Activated T-cell treated with anti-CD3 and anti-CD28 coated beads for 24 hours (primary cell): ENCODE measurements at places on chromosomes 16 and 17.
A peak's percentile ranks its signal among the peaks of the same experiment; 100 is the strongest.

GRCh38 chr16:24737391-24737871 lies 8.0 kb downstream of the TNRC6A start:
- no peak for DNase-seq

DNA sequence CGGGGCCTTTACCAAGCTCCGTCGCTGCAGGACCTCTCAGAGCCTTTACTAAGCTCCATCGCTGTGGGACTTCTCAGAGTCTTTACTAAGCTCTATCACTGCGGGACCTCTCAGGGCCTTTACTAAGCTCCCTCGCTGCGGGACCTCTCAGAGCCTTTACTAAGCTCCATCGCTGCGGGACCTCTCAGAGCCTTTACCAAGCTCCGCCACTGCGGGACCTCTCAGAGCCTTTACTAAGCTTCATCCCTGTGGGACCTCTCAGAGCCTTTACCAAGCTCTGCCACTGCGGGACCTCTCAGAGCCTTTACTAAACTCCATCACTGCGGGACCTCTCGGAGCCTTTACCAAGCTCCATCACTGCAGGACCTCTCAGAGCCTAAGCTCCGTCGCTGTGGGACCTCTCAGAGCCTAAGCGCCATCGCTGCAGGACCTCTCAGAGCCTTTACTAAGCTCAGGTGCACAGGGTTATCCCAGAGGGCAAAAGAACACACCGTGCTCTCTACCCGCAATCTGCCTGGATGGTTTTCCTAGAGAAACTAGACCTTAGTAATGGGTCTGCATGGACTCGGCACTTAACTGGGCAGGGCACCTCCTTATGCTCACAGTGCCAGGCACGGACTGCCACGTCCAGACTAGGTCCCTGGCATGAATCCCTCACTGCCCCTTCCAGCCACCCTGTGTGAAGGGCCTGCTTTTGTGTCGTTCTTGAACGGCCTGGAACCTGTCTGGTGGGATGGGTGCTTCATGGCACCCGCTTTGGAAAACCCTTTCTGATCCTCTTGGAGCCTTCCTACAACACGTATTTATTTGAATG lies 69.2 kb upstream of the DOC2B start:
- DNase-seq = no peak

DNA sequence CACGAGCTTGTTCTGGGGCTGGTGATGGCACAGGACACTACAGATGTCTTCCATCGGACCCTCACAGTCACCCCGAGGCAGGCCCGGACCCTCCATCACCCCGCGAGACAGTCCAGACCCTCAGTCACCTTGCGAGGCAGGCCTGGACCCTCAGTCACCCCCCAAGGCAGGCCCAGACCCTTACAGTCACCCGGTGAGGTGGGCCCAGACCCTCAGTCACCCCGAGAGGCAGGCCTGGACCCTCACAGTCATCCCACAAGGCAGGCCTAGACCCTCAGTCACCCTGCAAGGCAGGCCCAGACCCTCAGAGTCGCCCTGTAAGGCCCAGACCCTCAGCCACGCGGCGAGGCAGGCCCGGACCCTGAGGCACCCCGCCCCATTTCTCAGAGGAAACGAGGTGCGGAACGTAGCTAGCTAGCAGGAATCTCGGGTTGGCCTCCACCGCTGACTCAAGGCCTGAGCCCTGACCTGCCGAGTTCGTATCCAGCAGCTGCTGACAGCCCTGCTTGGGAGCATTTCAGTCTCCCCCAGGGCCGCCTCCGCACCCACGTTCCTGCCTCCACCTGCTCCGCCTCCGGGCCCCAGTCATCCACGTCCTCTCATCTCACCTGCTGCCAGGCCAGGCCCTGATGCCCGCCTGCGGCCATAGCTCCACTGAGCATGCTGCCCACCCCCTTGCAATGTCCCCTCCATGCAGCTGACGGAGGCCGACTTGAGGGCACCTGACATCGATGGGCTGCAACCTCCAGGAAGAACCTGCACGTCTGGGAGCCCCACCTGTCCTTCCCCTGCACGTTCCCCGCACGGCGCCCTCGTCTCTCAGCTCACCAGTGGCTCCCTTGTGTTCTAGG lies 28.7 kb downstream of the RPH3AL start:
- no peak for DNase-seq

GRCh38 chr16:71927383-71927782 lies 32.1 kb downstream of the IST1 start:
- no peak for DNase-seq

- DNase-seq = no peak
These were observed 481.4 kb downstream of the XYLT1 start for GRCh38 chr16:16989368-16989767.

- no peak for DNase-seq
These were observed 37.2 kb upstream of the BCO1 start for GRCh38 chr16:81201267-81201666.

DNA sequence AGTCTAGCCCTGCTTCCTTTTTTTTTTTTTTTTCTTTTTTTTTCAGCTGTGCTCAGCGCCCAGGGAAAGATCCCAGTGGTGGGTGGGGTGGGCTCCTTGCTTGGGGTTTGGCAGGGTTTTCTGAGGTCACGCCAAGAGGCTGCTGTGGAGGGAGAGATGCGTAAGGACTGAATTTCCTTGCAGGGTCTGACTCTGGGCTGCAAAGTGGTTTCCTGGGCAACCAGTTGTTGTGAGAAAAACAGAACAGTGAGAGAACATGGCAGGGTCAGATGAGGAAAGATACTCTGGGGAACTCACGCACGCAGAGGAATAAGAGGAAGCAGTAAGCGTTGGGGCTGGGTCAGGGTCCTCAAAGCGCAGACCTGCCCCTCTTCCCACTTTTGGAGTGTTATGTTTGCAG lies 119.5 kb downstream of the IRF8 start:
- DNase-seq = no peak

DNA sequence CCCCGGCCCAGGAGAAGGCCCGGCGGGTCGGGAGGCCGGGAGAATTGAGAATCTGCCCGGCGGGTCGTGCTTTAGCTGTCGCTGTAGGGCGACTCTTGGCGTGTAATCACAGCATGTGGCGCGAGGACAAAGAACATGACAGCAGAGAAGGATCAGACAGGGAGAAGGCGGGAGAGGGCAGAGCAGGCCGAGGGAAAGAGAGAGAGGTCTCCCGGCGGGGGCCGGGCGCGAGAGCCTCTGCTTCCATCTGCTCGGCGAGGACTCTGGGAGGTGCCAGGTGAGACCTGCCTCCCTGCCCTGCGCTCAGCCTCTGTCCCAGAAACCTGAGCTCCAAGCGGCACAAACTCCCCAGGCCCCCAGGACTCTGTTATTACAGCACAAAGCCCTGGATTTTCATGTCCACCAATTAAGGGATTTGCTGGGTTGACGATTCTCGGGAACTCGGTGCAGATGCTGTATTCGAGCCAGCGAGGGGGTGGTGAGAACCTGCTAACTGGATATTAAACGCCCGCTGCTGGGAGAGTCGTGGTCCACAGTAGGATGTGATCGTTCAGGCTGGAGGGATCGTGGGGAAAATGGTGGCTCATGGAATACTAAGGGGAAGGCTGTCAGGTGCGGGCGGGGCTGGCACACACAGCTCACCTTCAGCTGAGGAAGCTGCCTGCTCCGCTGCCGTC lies 172.0 kb upstream of the CIBAR2 start:
- no peak for DNase-seq

- DNase-seq = no peak
These were observed 57.4 kb downstream of the HS3ST3A1 start for GRCh38 chr17:13544292-13544691.

GRCh38 chr17:31819578-31819977 lies 39.5 kb downstream of the COPRS start:
- DNase-seq = no peak

GRCh38 chr17:83192161-83192788 lies 112.9 kb downstream of the METRNL start:
- no peak for DNase-seq

DNA sequence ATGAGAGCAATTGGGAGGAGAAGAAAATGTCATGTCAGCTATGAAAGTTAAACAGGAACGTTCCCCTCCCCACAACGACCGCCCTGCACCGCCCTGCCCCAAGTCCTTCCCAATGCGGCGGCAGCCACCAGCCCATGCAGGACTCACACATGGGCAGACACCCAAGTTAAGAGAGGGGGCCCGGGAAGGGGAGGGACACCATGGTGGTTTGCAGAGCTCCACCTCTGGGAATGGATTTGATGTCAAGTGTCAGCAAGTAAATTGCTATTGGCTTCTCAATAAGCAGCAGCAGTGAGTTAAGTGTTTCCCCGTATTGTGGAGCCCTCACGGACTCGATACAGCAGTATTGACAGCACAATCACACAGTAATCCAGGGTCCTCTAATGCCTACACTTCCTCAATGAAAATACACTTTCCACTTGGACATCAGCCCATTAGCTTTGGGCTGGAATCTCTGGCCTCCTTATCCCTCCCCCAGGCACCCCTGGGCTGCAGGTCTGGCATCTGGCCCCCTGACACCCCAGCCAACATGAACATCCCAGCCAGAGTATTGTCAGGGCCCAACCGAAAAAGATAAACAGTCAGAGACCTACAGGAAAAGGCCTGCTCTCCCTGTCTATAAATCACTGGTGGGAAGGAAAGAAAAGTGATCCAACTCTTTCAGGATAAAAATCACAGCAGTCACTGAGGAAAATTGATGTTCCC lies 22.6 kb downstream of the ZFHX3 start:
- no peak for DNase-seq

- DNase-seq = no peak
These were observed 12.6 kb upstream of the BAIAP2 start for GRCh38 chr17:81022344-81022676.

GRCh38 chr17:28097901-28098300 lies 55.4 kb downstream of the NLK start:
- no peak for DNase-seq

GRCh38 chr16:23152386-23153178 lies 3.3 kb upstream of the USP31 start:
- DNase-seq = no peak

GRCh38 chr16:73051961-73052360 lies 4.0 kb upstream of the ZFHX3 start:
- DNase-seq = no peak

GRCh38 chr17:4444782-4445473 lies 11.2 kb downstream of the SPNS3 start:
- no peak for DNase-seq

DNA sequence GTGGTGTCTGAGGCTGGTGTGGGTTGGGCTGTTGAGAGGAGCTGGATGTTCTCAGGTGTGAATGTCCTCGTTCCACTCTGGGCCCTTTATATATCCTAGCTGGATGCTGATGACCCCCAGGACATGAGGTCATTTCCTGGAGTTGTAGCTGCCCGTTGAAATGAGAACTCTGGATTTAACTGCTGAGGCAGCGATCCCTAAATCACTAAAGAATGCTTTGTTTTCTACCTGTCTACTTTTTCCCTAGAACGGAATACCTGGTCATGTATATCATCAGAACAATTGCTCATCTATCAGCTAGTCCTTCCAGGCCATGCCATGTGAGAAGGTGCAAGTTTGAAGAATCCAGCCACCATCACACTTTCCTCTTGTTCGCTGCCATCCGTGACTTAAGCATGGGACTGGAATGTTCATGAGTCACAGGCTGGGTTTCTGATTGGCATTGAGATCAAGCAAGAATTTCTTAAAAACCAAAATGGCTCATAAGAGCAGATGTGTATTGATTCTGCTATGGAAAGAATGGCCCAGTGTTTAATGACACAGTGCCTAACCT lies at the start of gene KRTAP2-3:
KRTAP2-3 (minus strand) TSS at position 63 of the 553 bp plus-strand sequence. CDS start 64 bp downstream, outside the sequence.
- DNase-seq = no peak

GRCh38 chr17:76866774-76867577 lies 1.2 kb upstream of the MGAT5B start:
- DNase-seq = no peak

- no peak for DNase-seq
These were observed 254.6 kb downstream of the HS3ST3A1 start for GRCh38 chr17:13346996-13347762.

- DNase-seq = peak; percentile 15
These were observed 54.3 kb upstream of the SREBF1 start for GRCh38 chr17:17890773-17891759.

DNA sequence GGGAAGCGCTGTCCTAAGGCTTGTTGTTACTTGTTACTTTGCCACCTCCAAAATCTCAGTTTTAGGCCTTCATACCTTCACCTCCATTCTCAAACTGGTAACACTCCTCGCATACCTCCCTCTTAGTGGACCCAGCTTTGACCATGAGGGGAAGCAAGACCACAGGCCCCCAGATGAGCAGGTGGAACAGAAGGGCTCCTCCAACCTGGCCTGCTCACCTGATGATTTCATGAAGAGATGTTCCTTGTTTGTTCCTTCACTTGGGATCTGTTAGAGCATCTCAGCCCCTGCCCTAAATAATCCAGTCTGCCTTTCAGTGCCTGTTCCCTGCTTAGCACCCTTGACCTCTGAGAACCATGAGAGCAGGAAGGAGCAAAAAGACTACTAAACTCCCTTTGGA lies 28.7 kb downstream of the DHX38 start:
- no peak for DNase-seq

GRCh38 chr16:89048090-89048725 lies 45.4 kb upstream of the ACSF3 start:
- no peak for DNase-seq

DNA sequence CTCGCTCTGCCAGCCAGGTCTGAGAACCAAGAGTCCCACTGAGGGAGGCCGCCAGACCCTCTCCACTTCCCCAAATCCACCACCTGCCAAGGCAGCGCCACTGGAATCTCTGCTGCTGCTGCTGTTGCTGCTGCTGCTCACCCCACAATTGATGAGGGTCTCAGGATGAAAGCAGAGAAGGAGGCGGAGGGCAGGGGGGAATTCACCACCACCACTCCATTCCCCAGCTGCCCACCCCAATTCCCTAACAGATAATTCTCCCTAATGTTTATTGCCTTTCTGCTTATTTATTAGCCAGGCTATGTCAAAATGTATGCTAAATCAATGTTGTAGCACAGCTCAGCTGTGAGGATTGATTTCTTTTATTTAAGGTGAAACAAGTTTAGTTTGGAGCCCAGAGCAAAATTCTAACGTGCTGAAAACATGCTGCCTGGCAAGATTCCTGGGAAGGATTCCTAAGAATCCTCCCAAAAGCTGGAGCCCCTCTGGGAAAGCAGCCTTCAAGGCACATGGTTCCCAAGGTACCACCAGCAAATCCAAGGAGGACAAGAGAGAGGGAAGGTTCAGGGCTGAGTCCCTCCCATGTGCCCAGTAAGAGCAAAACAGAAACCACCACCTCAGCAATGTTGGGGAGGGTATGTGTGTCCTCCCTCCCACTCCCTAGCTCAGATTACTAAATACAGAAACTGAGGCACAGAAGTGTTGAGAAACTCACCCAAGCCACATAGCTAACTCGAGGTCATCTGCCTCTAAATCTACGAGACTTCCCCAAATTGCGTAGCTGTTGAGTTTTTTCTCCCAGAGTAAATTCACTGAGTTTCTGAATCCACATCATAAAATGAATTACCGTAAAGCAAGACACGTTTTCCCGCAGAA lies 12.2 kb upstream of the CDH5 start:
- no peak for DNase-seq

- no peak for DNase-seq
These were observed 13.0 kb upstream of the ZFP3 start for GRCh38 chr17:5065227-5065744.

GRCh38 chr17:50708050-50709000 lies 611 bp upstream of the ANKRD40 start:
- no peak for DNase-seq

GRCh38 chr16:22624800-22625533 lies 114.3 kb downstream of the NPIPB5 start:
- DNase-seq = no peak

- no peak for DNase-seq
These were observed 8.3 kb downstream of the ADPRM start for GRCh38 chr17:10705727-10706126.
